ENCODE measurements at places on chromosomes 1 and 21.

- no peak for DNase-seq
Observed at GRCh38 chr1:15966081-15966955, 9.6 kb downstream of the ZBTB17 start.

GRCh38 chr1:38134294-38134755 lies 87.7 kb upstream of the POU3F1 start:
- no peak for DNase-seq

DNA sequence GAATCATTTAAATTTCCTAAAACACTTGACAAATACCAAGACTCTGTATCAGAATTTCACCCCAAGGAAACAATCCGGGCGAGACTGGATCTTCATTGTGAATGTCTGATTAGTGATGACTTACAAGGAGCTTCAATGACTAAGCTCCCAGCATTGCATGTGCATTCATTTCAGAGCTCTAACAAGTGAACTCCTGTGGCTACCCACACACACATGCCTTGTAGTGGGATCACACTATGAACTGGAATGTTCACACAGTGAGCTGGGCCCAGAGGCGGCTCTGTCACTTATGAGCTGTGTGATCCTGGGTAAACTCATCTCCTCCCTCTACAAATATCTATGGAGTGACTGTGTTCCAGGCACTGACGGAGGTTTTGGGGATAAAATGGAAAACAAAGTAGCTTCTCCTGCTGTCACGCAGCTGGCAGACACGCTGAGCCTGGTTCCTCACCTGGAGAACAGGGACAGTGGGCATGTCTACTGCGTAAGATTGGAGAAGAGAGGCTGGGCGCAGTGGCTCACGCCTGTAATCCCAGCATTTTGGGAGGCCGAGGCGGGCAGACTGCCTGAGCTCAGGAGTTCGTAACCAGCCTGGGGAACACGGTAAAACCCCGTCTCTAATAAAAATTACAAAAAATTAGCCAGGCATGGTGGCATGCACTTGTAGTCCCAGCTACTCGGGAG lies 56.9 kb downstream of the CLSTN1 start:
- DNase-seq, result no peak

DNA sequence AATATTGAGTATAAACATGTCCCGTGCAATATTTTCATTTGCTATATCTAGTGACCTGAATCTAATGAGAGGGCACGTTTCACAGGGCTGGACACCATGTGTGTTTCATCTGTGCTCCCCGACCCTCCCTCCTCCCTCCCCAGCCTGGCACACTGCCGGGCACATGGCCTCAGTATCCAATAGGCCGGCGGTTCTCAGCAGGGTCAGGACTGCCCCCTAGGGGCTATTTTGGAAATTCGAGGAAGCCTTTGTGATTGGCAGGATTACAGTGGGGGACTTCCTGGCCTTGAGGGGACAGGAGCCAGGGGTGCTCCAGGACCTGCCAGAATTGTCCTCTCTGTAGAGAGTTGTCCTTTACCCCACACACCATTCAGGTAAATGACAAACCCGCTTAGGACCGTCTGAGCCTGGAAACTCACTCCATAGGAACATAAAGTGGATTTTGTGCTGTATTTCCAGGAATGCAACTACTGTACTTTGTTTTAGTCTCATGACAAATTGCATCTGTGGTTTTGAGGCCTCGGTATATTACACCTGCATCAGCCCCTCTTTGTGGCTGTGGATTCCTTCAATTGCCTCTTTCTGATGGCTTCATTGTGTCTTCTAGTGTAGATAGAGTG lies 109.5 kb upstream of the SIM2 start:
- DNase-seq, result no peak

DNA sequence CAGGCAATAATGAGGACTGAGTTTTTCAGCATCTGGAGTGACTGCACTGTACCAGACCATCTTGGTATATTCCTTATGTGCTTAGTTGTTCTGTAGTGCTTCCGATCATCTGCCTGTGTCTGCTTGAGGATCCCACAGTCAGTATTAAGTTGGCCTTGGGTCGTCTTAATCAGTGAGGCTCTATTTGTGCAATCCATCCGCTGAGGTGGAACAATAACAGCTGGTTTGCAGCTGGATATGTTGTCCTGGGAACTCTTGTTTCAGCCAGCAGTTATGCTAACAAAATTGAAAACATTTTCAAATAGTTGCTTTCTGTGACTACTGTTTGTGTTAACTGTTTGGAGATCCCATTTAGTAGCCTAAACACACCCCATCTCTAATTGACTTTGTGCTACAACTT lies 73.7 kb downstream of the LAMC1 start:
- no peak for DNase-seq

DNA sequence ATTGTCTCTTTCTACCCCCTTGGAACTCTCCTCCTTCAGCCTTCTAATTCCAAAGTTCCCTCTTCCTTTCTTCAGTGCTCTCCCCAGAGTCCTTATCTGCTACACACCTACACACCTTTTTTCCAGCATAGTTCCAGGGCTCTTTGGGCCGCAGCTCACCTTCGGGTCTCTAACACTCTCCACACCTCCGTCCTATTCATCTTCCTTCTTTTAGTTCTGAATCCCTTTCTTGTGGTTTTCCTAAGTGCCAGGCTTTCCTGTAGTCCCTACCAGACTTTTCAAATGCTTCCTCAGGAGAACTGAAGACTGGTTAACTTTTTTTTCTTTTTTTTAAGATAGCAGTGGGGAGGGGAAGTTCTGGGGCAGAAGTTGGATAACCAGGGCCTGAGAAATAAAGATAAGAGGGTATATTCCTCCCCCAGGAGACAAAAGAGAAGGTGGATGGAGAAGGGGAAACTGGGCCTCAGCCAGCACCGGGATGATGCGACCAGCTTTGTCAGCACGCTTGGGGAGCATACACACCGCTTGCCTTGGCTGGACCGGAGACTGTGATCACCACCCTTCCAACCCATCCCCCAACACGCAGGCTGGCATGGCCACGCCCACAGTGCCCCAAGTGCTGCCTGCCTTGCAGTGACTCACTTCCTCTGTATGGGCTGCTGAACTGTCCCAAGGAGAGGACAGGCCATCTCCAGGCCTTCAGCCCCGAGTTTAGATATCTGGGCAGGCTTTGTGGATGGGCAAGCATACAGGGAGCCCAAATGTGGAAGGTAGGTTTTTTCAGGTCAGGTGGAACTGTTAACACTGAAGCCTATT lies 2.5 kb upstream of the CERS2 start:
- no peak for DNase-seq

- no peak for DNase-seq
Observed at GRCh38 chr21:45392573-45392971, 12.4 kb upstream of the COL18A1 start.

GRCh38 chr1:192252776-192253175 lies 64.0 kb upstream of the RGS21 start:
- DNase-seq, result no peak

GRCh38 chr21:31656199-31657095 lies 3.0 kb upstream of the SOD1 start:
- no peak for DNase-seq

DNA sequence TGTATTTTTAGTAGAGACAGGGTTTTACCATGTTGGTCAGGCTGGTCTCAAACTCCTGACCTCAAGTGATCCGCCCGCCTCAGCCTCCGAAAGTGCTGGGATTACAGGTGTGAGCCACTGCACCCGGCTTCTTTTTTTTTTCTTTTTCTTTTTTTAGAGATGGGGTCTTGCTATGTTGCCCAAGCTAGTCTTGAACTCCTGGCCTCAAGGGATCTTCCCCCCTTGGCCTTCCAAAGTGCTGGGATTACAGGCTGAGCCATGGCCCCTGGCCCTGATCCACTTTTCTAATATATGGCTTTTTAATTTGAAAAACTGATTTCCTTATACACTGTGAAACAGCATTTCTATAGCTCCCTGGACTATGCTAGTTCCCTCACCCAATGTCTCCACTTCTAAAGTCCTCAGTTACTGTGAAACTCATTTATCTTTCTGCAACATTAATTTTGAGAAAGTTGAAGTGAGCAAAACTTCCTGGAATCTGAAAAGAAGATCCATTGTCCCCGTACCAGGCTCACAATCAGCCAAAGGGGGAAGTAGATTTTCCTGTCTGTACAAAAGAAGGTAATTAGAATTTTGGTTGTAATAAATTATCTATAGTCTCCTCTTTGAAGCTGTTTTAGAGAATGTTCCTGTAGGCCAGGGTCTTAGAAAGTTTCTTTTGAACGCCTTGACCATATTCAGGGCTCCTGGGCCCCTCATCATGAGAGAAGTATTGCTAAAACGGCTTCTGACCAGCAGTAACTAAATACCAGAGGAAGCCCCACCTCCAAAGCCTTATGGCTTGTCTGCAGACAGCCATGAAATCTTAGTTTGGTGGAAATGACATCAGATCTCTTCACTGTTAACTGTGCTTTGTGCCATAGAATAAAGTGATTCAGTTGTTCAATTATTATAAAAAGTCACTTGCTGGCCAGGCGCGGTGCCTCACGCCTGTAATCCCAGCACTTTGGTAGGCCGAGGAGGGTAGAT lies 34.9 kb downstream of the DEGS1 start:
- DNase-seq, result no peak

GRCh38 chr1:88608139-88608943 lies 75.7 kb upstream of the PKN2 start:
- no peak for DNase-seq

DNA sequence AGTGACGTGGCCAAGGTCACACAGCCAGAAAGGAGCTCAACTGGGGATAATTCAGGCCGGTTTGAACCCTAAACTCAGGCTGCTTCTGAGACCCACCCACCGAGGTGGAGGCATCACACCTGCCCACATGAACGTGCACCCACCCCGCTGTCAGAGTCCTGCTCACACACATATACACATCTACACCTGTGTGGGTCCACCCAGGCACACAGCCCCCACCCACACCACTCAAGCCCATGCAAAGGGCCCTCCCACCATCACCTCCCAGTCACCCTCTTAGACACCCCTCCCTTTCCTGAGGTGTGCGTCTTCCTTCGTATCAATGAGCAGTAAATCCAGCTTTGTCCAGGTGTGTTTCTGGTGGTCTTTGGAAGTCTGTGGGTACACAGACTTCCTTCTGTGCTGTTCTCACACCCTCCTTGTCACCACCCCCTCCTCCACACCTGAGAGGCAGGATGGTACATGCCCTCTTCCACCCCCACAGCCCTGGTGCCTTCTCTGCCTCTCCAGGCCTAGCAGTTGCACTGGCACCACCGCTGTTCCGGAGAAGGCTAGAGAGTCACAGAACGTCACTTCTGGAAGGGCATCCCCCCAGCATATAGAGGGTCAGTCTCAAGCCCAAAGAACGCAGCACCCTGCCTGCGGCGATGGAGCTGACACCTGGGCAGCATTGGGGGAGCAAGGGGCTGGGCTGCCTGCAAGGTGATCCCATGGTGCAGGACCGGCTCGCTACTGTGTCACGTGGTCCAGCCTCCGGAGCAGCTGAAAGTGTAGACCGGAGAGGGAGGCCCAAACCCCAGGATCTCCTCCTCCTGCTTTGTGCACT lies 18.9 kb upstream of the FAM131C start:
- no peak for DNase-seq

- no peak for DNase-seq
Observed at GRCh38 chr1:224358237-224358636, 1.6 kb downstream of the CNIH4 start.

GRCh38 chr1:182616130-182617013 lies 12.2 kb upstream of the RGS16 start:
- DNase-seq, result peak; percentile 69

DNA sequence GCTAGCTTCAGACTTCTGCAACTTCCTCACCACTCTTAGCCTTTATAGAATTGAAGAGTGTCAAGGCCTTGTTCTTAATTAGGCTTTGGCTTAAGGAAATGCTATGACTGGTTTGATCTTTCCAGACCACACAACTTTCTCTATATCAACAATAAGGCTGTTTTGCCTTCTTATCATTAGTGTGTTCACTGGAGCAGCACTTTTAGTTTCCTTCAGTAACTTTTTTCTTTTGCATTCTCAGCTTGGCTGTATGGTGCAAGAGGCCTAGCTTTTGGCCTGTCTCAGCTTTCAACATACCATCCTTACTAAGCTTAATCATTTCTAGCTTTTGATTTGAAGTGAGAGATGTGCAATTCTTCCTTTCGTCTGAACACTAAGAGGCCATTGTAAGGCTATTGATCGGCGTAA lies 8.6 kb downstream of the PRKACB start:
- no peak for DNase-seq

GRCh38 chr1:106755682-106756406 lies 300.6 kb upstream of the PRMT6 start:
- no peak for DNase-seq

GRCh38 chr1:39877231-39877778 lies 6.0 kb downstream of the TRIT1 start:
- DNase-seq, result no peak

- peak; percentile 10 for DNase-seq
Observed at GRCh38 chr1:172398193-172398592, 22.3 kb upstream of the C1orf105 start.

DNA sequence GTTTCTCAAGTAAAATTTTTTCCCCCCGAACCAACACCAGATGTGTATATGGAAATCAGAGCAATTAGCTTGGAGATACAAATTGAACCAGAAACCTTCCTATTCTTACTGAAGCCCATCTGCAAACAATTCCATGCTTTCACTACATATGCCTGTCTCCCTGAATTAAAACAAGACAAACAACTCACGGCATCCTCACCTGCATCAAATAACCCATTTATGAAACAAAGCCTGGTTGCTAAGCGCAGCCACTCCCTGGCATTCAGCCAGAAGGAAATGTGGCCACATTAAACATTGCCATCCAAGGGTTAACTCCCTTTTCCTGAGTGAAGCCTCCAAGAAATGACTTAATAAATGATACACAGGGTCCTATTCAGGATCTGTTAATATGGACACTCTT lies 55.3 kb downstream of the APP start:
- DNase-seq, result no peak
